ENCODE measurements at places on chromosomes 16 and 17.

DNA sequence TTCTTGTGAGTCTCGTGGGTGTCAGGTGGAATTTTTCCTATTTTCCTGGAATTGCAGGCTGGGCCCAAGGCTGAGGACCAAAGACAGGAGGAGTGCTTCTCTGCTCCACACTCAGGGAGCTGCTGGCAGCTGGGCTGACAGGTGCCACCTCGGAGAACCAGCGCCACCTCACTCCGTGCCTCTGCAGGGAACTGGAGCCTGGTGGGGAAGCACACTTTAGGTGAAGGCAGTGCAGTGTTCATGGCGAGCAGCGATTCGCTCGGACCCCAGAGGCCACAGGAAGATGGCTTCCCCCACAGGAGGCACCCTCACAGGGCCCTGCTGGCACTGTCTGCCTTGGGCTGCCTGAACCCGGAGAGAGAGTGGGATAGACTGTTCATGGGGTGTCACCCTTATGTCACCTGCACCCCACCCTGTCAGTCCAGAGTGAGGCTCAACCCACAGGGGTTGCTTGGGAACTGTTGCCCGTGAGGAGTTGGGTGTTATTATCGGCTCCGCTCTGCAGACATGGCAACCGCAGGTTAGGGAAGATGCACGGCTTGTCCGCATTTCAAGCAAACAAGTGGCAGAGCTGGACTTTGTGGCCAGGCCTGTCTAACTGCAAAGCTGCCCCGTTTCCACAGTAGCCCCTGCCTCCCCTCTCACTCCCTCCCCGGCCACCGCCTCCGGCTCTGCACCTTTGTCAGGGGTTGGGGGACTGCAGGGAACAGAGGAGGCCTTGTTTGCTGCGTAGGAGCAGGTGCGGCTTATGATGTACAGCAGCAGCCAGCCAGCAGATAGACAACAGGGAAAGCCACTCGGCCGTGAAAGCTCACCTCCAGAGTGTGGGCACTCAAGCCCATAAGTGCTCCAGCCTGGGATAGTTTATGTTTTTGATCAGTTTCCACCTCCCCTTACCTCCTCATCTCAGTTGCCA is 15.5 kb downstream of the TBC1D24 start:
- DNase-seq: no peak

DNA sequence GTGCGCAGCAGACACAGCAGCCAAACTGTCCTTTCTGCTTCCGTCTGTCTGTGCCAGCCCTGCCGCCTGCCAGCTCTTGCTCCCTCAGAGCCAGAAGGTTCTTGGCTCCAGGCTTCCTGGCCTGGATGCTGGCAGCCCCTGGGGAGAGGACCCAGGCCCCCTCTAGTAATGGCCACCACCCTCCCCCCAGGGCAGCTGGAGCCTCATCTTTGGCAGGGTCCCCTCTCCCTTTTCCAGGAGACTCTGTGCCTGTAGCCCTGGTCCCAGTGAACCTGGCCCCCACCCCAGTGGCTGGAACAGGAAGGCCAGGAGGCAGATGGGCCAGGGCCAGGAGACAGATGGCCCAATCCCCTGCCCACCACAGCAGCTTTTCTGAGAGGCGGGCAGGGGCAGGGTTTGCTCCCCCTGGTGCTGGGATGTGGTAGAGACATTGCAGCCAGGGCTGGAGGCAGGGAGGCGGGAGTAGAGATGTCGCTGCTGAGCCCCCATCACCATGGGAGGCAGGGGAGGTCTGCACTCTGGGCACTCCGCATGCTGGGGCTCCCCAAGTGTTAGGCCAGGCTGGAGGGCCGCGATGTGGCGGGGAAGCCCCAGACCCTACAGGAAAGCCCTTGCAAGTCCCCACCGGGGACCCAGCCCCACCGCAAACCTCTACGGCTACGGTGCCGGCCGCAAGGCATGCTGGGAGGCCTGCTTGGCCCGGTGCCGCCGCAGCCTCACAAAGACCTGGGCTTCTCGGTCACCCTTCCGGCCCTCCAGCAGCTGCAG is 16.7 kb downstream of the UNC13D start:
- DNase-seq: no peak

DNA sequence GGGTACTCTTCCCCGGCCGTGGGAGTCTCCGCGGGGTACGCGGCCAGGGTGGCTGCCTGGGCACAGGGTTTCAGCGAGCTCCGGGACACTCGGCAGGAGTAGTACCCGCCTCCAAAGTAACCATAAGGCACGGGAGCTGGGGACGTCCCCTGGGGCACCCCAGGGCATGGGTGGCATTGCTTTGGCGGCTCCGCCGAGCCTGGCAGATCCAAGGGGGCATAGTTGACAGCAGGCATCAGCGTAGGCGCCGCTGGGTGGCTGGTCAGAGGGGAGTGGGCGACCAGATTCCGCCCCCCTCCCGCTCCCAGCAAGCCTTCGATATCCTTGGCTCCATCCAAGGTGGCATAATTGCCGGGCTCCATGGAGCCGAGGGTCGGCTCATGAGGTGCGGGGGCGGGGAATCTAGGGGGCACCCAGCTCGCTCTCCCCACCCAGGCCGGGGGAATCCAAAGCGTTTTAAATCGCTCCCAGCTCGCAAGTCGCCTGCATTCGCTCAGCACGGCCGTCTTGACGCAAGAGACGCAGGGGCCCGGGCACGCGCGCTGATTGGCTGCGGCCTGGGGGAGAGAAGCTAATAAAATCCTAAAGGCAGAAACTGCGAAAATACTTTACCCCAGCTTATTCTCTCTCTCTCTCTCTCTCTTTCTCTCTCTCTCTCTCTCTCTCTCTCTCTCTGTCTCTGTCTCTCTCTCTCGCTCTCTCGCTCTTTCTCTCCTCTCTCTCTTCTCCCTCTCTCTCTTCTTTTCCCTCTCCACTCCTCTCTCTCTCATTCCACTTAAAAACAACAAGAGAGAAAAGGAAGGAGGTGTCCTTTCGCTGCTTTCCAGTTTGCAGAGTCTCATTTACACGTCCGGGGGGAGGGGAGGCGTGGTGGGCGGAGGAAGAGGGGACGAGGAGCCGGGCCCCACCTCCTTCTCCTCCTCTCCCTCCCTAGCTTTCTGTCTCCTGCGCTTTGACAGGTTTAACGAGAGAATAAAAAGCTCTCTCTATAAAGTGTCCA is at the start of gene HOXB13:
TSS of gene HOXB13 (minus strand) at position 519 of the 1,000 bp plus-strand sequence. CDS start at position 362, 157 bp downstream.
- no peak for DNase-seq

GRCh38 chr17:21495281-21495680 is 119.1 kb downstream of the KCNJ12 start:
- no peak for DNase-seq

- DNase-seq: no peak
Measured at GRCh38 chr16:77951788-77952187, 70.6 kb upstream of the CLEC3A start.

DNA sequence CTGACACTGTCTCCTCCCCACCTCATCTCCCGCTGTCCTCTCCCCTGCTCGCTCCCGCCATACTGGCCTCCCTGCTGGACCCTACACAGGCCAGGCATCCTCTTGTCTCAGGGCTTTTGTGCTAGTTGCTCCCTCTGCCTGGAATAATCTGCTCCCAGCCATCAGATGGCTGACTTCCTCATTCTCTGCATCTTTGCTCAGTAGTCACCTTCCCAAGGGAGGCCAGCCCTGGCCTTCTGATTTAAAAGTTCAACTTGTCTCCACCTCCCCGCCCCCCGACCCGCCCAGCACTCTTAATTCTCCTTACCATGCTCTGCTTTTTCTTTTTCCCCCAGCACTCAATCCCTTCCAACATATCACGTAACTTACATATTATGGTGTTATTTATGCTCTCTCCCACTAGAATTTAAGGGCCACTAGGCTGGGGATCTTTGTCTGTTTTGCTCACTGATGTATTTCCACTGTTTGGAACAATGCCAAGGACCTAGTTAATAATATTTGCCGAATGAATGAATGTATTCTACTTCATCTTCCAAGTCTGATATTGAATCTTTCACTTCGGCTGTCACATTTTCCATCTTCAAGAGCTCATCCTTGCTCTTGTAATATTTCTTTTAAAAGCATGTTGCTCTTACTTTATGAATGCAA is 178.3 kb downstream of the CDK5R1 start:
- DNase-seq: no peak

GRCh38 chr16:13767215-13767614 is 152.7 kb upstream of the ERCC4 start:
- DNase-seq: no peak

DNA sequence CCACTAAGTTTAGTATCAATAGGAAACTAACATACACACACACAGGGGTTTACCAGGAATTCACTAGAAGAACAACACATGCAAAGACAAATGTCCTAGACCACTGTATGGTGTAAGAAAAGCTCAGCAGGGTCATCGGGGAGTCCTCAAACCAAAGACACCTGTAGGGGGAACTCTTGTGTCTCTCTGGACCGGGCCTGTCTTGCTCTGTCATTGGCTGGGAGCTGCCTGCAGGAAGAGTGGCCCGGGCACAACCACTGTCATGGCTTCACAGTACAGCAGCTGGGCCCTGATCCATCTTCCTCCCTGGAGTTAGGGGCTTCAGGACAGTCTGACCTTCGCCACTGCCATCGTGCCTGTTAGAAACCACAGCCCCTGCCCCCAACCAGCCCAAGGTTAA is 263.6 kb upstream of the DYNLRB2 start:
- no peak for DNase-seq

DNA sequence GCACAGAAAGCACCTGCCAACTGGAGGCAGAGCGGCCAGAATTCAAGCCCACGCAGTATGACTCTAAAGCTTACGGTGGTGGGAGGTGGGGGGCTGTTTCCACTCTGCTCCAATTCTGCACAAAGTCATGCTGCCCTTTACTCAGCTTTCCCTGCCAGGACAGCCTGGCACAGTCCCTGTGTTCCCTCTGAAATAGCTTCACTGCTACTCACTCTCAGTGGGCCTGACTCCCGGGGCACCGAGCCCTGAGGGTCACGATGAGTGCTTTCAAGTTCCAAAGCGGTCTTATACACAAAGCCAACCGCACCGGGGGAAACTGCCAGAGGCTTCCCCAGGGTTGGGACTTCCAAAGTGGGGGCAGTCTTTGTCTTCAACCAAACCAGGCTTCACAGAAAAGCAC is 306.1 kb upstream of the XYLT1 start:
- no peak for DNase-seq

DNA sequence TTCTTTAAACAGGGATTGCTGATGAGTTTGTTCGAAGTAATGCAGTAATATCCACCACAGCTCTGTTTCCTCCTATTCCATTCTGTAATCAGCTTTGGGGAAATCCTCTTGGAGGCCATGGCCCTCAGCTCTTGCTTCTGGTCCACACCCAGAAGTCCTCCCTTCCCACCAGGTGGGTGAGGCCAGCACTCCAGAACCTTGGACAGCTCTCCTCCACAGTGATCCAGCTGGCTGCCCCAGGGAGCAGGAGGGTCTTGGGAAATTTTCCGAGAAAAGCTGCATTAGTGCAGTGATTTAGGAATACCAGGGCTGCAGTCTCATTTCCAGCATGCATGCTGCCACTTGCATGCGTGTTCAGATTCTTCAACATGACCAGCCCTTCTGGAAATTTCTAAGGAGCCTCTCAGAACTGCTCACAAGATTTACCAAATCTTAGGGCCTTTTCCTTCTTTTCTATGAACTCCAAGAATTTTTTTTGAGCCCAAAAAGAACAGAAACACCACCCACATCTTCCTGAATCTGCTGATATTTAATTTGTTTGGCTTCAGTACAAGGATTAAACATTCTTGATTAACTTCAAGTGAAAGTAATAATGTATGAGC is 4.2 kb downstream of the SMPD3 start:
- no peak for DNase-seq

DNA sequence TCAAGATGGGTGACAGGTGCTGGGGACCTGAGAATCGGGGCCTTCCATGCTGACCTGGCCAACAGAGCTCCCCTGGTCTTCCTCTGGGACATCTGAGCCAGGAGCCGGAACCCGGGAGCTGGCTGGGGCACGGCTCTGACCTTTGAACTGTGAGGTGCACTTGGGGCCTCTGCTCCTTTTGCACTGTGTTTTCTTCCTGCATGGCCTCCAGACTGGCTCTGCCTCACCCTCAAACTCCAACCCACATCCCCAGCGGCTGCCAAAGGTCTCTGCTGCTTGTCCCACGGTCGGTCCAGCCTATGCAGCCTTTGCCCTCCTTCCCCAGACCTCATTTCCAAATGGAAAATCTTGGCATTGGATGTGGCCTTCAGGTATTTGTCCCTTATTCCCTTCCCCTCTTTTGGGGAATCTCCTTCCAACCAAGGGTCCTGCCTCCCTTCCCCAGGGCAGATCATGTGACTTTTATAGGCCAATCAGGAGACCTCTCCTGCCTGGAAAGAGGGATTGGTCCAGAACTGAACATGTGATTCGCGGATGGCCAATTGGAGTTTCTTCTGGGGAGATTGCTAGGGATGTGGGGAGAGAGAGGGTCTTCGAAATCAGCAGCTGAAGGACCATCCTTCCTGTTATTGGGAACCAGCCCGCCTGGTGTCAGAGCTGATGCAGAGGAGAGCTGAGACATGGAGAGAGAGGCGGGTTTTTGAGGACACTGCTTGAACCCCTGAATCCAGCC is 117.9 kb downstream of the CYLD start:
- DNase-seq: no peak

DNA sequence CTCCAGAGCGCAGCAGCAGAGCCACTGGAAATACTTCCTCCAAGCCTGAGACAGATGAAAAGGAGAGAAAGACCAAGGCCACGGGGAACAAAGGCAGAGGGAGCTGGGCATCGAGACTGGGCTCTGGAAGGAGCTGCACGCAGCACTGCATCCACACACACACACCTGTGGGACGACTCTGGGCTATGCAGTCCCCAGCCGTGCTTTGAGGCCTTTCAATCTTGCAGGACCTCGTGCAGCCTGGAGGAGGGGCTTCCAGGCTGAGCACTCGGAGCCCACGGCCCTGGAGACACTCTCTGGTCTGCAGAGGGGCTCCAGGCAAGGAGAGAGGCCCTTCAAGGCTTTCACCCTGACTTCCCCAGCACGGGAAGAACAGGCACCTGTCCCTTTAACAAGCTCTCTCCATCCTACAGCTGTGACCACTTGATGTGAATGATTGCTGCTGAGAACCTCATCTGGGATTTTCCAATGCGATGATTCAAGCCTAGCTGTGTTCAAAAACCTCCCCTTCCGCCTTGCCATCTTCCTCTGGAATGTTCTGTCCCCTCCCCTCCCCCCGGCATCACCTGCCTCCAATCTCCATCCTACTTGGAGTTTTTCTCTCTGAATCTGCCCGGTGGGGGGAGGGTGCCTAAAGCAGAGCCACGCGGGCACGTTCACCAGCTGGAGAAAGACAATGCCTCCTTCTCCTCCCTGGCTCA is 37.5 kb downstream of the RBFOX3 start:
- DNase-seq: no peak

- DNase-seq: no peak
Measured at GRCh38 chr16:50560903-50561863, 13.0 kb downstream of the NKD1 start.

- DNase-seq: no peak
Measured at GRCh38 chr17:50956750-50957523, 90.8 kb upstream of the TOB1 start.

Measured in GOT3 (cell line).